Activated CD4-positive, alpha-beta T cell treated with anti-CD3 and anti-CD28 coated beads for 4 hours (primary cell): ENCODE measurements at places on chromosomes 11 and 22.

DNA sequence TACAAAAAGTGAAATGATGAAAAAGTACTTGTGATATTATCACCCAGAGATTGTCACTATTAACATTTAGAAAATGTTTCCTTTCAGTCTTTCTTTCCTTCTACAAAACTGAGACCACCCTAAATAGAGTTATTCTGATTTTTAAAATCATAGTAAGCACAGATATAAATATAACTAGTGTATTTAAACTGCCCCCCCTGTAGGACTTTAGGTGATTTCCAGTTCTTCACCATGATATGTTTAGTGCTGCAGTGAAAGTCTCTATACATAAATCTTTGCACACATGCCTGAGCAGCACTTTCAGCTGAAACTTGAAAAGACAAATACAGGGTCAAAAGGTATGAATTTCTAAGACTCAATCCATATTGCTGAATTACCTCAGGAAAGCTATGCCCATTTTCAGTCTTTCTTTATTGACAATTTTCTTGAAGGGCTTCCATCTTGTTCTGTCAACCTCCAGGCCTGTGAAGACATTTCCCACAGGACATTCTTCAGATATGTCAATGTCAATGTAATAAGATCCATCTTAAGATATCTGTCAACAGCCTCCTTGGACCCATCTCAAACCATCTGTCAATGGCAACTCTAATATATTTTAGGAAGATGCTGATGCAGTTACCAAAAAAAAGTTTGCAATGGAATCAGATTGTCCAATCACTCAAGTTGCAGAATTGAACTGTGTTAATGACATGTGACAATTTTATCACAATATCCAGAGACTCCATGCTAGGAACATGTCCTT, 30.8 kb upstream of the LDLRAD3 start:
- DNase-seq: no peak

GRCh38 chr11:9028581-9028980, 24.8 kb upstream of the NRIP3 start:
- DNase-seq: no peak

- DNase-seq: no peak
These were observed 114.1 kb downstream of the LARGE1 start for GRCh38 chr22:33806191-33806590.

DNA sequence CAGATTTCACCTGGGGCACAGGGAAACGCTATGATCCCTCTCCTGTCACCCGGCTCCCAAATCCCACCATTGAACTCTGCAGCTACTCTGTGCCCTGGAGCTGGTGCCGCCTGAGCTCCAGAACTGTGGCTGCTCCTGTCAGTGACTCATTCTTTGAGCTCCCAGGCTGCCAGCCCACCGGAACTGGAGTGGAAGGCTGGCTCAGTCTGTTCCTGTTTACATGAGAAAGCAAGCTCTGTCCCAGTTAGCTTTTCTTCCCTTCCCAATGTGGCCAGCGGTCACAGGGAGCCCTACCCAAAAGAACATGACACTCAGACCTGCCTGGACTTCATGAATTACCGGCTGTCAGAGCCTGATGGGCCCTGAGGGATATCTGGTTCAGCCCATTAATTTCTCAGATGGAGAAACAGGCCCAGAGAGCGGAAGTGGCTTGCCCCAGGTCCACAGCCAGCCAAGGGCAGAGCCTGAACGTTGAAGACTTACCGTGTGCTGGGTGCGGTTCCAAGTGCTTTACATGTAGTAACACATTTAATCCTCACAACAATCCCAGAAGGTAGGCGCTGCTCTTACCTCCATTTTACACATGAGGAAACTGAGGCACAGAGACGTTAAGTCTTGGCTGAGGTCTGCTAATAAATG, 23.8 kb upstream of the IGSF22 start:
- no peak for DNase-seq

- no peak for DNase-seq
These were observed 40.3 kb upstream of the AMOTL1 start for GRCh38 chr11:94727819-94728218.

DNA sequence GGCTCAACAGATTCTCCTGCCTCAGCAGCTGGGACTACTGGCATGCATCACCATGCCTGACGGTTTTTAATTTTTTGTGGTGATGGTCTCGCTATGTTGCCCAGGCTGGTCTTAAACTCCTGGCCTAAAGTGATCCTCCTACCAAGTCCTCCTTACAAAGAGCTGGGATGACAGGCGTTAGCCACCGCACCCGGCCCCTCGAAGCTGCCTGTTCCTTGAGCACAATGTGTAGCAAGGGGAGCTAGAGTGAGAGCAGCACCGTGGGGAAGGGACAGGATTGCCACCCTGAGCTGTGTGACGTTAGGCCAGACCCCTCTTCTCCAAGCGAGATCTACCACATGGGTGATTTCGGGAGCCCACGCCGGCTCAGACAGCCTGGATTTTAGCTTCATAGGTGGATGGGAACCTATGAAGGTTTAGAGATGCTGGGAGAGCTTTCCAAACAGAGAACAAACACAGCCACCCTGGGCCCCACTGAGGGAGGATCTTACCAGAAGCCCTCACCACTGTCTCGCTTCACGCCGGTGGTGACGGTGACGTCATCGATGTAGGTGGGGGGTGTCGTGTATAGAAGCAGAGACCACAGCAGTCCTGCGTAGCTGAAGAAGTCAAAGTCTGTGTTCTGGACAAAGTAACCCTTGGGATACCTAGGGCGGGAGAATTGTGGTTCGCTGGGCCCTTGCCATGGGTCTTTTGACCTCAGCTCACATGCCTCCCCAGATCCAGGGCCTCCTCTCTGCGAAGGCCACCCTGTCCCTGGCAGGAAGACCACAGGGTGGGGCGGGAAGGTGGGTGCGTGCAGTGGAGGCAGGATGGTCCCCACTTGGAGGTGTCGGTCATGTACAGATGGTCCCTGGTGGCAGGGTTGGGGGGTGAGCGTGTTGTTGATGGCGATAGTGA, 23.1 kb downstream of the RGL4 start:
- DNase-seq: no peak

DNA sequence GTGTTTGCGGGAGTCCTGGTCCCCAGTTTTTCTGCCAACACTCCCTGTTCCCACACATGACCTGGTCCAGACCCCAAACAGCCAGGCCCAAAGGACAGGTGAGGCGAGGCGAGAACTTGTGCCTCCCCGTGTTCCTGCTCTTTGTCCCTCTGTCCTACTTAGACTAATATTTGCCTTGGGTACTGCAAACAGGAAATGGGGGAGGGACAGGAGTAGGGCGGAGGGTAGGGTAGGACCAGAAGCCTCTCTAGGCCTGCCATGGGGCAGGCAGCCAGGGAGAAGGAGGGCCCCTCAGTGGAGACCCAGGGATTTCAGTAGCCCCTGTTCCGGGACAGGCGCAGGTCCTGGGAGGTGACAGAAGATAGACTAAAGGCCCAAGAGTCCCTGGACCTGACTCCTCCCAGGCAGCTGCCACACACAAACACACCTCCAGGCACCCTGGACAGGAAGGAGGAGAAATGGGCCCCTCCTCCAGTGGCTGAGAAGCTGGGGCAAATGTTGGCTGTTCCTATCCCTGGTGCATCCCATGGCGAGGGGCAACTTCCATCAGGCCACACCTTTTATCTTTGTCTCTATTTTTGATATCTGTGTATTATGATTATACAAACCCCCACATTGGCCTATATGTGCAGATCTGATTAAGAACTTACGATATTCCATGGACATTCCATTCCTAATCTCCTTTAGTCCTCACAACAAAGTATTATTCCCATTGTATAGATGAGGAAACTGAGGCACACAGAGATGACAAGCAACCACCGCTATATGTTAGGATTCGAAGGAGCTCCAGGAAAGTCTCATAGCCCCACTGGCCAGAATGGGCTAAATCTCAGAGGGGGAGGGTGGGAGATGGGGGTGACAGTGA, 626 bp upstream of the F2 start:
- no peak for DNase-seq

- no peak for DNase-seq
These were observed 20.4 kb downstream of the FCHSD2 start for GRCh38 chr11:73121692-73122091.

DNA sequence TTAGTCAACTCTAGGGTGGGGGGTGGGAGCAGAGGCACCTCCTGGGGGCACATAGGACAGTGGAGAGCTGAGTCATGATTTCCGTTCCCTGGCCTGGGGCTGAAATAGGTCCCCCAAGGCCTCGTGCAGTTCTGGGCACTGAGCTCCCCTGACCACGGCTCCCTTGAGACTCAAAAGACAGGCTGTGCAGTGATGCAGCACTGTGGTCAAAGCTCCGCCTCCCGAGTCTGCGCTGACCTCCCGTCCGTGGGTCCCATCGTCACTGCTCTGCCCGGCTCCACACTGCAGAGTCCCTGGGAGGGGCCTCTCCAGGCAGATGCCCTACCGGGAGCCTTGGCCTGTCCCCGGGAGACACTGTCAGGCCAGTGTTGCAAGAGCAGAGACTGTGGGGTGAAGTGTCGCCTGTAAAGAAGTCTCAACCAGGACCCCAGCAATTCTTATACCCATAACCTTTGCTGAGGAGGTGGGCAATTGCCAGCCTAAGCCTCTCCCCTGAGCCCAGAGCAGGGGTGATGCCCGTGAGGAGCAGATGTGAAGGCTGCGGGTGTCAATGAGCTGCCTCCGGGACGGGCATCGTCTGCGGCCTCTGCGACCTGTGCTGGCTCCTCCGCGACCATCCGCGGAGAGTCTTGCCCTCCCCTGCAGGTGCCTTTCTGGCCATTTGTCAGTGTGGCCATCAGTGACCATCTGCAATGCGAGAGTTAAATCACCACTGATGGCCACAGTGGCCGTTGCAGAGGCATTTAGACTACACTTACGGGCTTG, 877.3 kb downstream of the BRD1 start:
- no peak for DNase-seq

- no peak for DNase-seq
These were observed 20.7 kb upstream of the SCUBE2 start for GRCh38 chr11:9112075-9112474.

DNA sequence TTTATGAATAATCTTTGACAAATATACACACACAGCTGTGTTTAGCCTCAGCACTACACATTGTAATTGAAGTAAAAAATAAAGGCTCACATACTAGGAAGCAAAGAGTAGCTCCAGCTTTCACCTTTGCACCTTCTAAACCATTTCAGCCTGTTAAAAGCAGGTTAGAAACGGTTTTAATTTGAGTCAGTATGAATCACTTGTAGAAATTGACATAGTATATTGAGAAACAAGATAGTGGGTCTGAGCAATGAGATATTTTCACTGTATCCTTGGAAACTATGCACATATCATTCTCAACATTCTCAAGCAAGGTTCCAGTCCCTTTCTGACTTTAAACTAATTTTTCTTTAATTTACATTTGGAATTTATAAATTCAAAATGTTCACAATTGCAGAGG, 380.3 kb downstream of the AASDHPPT start:
- DNase-seq: no peak

DNA sequence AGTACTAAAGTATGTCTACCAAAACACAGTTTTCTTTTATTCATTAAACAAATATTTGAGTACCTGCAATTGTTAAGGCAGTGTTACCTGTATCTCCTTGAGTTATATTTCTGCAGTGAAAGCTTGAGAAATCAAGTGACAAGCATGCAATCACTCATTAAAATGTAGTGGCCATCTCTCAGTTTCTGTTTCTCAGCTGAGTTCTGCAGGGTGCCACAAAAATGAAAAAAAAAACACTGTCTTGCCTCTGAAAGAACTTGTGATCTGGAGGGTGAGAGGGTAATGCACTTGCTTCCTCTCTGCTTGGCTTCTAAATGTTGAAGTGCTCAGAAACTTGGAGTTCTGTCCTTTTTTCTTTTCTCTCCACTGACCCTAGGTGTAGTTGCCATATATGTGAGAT, 6.8 kb downstream of the QSER1 start:
- no peak for DNase-seq

GRCh38 chr11:134905517-134905916, 493.5 kb upstream of the B3GAT1 start:
- no peak for DNase-seq

DNA sequence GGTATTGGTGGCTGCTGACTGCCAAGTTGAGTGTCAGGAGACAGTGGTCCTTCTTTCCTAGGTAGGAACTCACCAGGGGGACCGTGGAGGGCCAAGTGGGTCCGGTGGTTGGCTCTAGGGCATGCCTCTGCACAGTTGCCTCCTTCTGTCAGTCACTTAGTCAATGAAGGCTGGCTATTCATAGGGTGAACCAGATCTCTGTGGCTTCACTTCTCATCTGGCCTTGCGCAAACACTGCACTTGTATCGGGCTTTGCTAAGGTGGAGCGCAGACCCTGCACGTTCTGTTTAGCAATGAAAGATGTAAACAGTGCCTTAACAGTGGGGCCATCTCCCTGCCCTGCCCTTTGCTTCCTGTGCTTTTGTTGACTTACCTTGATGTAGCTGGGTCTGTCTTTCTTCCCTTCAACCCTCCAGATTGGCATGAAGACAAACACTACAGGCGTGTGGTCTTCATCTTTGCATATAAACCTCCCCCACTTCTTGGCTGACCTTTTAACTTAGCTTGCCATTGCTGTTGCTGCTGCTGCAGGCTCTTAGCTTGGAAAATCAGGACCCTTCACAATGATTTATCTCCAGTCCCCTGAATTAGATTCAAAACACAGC, 6.7 kb upstream of the SORL1-AS1 start:
- DNase-seq: no peak

GRCh38 chr11:60594998-60595642, 79.9 kb downstream of the MS4A13 start:
- no peak for DNase-seq

DNA sequence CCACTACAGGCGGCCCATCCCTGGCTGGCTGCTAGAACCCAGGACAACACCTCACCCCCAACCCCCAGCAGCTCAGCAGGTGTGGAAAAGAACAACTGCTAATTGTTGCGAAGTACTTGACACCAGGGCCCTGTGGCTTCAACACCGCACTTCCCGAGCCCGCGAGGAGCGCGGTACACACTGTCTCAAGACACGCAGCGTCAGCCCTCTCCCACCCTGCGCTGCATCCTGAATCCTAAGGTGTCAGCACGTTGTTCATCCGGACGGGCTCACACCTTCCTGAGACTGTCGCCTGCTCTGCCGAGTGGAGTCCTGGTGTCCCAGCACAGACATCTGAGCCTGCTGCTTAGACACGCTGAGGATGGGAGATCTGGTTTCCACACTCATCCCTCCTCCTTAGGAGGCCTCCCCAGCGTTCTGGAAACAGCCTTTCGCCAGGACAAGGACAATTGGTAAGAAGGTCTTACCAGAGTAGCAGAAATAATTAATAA, 1336.2 kb downstream of the BRD1 start:
- no peak for DNase-seq

DNA sequence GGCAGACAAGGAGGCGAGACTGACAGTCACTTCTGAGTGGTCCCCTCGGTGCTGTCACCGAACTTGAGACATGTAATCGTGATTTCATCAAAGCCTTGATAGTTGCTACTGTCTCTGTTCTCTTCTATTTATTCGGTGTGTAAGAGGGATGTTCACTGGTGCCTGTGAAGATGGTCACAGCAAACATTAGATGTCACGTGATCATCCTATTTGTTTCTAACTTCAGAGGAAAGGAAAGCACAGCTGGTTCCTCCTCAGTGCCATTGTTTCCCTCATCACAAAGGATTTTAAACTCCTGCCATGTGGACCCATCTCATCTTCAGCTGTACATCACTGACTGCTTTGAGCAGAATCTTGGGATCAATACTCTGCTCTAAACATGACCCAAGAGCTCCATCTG, 73.1 kb upstream of the CLMP start:
- DNase-seq: no peak
